ENCODE measurements at places on chromosomes 5 and 9.

DNA sequence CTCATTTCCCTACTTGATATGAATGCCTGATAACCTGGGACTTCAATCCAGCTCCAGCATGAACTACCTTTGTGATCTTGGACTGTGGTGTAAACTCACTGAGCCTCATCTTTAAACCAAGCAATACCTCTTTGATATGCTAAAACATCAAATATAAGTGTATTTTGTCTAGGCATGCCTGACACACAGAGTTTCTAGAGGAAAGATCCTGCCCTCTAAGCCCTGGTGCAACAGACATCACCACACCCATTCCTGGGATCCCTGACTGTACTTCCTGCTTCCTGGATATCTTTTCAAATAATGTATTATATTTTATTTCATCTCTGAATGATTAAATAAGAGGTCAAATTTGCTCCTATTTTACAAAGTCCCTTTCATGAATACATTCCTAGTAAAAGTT, 55.8 kb downstream of the ANXA2R start:
- no peak for DNase-seq

- no peak for DNase-seq
Observed at GRCh38 chr9:12554636-12555035, 138.5 kb upstream of the TYRP1 start.

GRCh38 chr9:15295761-15296405, 11.1 kb downstream of the TTC39B start:
- no peak for DNase-seq

DNA sequence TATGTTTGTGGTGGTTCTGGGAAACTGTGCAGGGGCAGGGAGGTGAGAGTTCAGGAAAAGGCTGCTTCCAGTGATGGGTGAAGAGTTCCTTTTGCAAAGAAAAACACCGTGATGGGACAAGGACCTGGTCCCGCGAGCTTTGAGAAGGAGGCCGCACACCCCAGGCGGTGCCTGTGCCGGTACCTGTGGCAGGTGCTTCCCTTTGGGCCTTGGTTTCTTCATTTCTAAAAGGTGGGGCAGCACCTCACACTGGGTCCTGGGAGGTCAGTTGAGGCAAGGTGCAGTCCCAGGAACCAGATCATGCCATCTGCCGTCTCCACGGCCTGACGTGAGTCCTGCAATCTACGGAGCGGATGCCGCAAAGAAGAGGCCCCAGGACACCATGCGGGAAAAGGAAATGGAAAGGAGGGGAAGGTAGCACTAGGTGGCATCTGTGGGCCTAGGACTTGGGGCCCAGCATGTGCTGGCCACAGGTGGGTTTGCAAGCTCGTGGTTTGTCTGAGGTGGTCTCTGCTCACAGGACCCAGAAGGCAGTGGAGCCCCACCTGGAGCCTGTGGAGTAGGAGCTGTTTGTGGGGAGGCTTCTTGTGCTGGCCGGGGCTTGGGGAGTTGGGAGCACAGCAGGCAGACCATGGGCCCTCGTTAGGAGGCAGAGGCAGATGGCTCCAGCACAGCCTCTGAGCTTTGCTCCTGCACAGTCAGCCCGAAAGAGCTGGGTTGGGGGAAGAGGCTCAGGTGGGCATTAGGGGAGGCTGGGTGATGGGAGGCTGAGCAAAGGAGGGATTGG, 131.6 kb downstream of the CACNA1B start:
- no peak for DNase-seq

DNA sequence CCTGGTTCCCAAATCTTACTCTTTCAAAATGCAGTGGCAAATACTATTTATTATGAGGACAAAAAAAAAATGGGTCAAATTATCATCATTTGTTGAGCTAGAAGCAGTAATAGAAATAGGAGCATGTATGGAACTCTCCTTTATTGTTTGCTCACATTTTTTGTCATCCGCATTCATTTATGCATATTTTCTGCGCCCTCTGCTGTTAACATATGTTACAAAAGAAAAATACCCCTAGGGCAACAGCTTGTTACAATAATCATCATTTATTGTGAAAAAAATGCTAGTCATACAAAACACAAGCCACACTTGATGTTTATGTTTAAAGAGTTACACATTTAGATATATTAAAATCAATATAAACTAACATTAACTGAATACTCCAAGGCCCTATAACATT, 328.2 kb downstream of the TUSC1 start:
- no peak for DNase-seq

GRCh38 chr5:68499987-68500386, 284.4 kb downstream of the PIK3R1 start:
- no peak for DNase-seq

DNA sequence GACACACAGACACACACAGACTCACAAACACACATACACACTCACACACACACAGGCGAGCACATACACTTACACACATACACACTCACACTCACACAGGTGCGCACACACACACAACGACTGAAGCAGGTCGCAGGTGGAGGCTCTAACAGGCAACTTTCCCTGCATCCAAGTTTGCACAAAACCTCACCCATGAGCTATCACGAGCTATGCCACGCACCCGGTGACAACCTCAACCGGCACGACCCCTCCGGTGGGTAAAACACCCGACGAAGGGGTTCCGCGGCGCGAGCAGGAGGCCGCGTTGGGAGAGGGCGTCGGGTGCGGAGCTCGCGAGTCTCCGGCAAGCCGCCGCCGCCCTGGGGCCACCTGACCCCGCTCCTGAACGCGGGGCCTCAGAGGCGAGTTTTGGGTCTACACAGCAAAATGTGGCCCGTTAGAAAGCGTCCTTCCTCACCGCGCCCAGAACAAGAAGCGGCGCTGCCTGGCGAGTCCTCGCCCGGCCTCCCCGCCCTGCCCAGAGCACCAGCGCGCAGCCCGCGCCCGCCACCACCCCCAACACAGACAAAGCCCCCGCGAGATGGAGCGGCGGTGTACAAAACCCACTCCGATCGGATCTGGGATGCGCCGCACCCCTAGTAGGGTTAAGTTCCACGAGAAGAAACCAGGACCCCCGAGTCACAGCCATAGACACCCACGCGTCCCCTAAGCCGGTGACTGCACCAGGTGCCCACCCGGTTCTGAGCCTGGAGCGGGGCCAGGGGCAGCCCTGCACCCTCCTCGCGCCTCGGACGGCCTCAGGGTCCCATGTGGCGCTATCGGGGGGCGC, 665 bp downstream of the SLC6A3 start:
- DNase-seq = no peak

DNA sequence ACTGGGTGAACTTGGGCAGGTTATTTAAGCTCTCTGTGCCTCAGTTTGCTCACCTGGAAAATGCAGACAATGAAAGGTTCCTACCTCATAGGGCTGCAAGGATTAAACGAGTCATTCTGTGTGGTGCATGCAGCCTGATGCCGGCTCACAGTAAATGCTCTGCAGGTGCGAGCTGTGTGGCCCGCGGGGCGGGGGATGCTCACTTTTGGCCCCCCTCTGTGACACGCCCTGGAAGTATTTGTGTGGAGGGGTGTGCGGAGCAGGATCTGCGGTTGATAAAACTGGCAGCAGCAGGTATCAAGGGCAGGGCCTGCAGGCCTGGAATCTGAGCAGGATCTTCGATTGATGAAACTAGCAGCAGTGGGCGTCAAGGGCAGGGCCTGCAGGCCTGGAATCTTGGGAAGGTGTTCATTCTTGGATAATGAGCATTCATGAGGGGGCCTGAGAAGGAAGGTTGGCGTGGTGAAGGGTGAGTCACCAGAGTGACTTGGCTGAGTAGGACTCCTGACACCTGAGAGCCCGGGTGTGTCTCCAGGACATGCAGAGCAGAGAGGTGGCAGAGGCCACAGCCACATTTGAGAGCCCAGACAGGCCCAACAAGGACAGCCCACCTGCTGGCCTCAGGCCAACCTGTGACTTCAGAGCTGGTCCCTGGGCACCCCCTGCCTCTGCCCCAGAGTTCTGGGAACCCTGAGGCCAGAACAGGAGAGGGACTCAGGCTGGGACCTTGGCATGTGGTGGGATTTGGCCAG, 11.9 kb downstream of the UNC5A start:
- DNase-seq = no peak

DNA sequence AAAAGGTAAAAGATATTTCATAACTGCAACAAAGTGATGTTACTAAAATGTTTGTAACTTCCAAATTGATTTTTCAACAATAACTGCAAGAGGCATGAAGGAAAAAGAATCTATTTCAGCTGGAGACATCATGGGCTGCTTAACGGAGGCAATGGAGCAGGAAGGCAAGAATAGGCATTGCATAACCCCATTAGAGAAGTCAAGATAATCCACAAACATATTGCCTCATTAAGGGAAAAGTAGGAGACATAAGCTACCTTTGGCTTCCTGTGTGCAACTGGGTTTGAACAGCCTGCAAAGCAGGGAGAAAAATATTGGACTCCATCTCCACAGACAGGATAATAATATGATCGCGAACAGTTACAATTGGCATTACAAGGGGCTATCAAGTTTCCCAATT, 46.7 kb downstream of the SLCO4C1 start:
- DNase-seq = no peak

- no peak for DNase-seq
Observed at GRCh38 chr9:109098960-109099308, 20.8 kb downstream of the TMEM245 start.

DNA sequence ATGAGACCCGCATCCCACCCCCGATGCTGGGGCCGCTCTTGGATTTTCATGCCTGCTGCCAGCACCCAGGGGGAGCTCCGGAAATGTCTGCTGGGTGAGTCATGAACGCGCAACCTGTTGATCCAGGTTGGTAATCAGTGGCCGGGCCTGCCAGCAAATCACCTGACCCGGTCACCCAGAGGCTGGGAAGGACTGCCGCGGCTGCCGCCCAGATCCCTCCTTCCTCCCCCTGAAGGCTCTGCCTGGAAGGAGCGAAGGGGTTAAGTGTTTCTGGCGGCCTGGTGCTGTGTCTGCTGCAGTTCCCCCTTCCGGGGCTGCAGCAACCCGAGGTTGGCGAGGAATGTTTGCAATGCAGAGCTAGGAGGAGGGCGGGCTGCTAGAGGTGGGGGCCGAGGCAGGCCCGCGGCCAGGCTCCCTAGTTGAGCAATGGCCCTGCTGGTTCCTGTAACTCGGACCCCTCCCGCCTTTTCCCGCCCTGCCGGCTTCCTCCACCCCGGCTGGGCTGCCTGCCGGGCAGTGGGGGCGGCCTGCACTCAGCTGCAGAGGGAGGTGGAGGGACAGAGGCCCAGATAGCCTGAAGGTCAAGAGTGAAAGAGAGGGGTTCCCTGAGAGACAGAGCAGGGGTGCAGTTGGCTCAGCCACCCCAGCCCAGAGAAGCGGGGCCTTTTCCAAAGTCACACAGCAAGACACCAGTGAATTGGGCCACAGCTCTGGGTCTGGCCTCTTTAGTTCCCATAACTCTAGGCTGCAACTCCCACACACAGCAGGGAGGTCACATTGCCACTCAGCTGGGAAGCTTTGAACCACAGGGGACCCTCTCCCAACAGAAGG, 156.3 kb upstream of the IER5L start:
- DNase-seq = no peak

- DNase-seq = no peak
Observed at GRCh38 chr5:67416133-67416937, 219.7 kb upstream of the CD180 start.

DNA sequence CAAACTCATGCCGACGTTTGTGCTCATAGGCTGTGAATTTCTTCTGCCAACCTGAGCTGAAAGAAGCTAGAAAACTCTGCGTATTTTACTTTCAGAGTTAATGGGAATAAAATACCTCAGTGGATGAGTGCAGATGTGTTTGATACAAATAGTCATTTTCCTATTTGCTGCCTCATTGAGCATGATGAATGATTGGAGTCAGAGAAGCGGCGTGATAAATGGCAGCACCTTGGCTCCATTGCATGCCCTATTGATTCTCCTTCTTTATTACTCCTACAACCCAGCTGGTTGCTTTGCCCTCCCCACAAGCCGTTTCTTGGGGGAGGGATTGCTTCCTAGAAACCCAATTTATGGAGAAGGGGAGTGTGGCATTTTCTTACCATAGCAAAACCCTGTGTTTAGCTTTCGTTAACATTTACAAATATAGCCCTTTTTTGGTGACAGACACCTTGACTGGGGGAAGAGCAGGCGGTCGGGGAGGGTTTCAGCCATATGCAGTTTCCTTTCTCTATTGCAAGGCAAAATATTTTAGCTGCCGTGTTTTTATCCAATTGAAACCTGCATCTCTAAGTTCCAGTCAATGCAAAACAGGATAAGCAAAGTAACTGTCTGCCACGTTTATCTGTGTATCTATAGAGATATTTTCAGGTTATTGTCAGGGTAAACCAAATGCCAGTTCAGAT, 93.1 kb upstream of the TBCA start:
- DNase-seq = no peak

GRCh38 chr9:108271646-108272348, 584.0 kb downstream of the ACTL7B start:
- no peak for DNase-seq

DNA sequence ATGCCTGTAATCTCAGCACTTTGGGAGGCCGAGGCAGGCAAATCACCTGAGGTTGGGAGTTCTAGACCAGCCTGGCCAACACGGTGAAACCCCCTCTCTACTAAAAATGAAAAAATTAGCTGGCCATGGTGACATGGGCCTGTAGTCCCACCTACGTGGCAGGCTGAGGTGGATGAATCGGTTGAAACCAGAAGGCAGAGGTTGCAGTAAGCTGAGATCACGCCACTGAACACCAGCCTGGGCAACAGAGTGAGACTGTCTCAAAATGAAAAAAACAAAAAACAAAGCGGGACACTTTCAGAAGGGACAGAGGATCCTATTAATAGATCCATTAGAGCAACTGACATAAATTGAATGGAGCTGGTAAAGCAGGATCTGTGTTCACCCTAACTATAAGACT, 89.6 kb upstream of the SGCD start:
- DNase-seq = no peak

DNA sequence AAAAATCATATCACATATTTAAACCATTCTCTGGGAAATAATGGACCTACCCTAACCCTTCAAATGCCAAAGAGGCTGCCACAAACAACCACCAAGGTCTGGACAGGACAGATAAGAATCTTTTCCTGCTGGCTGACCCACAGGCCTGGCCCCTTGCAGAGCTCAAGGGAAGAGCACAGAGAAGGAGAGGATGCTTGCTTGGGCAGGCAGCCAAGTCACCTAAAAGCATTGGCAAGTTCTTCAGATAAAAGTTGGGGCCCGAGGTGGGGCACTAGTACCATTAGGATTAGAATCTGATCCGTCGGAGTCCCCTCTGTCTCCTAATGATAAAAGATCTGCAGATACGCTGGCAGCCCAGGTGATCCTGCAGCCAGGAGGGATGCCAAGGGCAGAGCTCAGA, 176.6 kb downstream of the GABBR2 start:
- DNase-seq = no peak

DNA sequence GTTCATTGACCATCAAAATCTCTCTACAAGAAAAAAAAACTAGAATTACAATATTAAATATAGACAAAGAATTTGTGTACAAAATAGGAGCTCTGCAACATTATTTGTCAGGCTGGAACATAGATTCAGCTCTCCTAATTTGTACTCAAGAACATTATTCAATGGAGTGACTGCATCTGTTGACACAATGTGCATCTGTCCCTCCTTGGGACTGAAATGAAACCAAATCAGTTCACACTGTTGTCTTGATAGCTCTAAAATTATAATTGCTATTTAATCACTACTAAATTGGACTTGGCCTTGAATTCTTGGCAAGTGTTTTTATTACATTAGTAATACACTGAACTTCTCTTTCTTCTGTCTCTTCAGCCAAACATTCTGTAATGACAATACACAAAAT, 47.7 kb downstream of the FTMT start:
- DNase-seq = no peak

- DNase-seq = no peak
Observed at GRCh38 chr9:311841-312240, 97.2 kb downstream of the DOCK8 start.

- DNase-seq = no peak
Observed at GRCh38 chr5:6469836-6470235, 21.2 kb downstream of the UBE2QL1 start.

Measured in activated T-cell treated with anti-CD3 and anti-CD28 coated beads for 24 hours (primary cell).